ENCODE measurements at places on chromosomes 13 and 19.

DNA sequence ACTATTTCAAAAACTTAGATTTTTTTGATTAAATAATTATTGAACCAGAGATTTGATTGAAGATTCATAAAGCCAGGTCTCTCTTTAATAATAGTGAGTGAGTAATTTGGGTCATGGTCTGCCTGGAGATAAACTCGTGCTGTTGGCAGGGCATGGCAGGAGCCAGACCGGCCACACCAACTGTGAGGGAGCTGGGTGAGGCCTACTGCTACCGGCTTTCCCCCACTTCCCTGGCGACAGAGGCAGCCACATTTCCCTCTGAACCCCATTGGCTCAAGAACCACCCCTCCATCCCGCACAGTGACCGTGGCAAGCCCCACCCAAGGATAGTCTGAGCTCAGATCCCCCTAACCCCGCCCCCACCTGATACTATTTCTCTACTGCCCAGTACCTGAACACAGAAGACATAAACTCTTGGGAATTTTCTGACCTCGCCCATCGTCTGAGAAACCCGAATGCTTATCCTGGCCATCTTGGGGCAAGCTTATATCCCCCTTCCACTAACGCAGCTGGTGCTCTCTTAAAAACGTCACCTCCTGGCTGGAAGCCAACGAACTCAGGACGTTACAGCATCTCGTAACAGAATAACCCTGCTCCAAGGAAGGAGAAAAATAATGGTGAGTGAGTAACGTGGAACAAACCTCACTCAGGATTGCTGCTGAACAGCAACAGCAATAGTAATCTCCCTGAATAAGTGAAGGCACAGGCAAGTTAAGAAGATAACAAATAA is 627.6 kb upstream of the PCDH9 start:
- no peak for DNase-seq

- DNase-seq, result no peak
Measured at GRCh38 chr13:111394211-111394922, 73.9 kb downstream of the TEX29 start.

GRCh38 chr13:50609011-50609410 is 234.5 kb downstream of the DLEU7 start:
- DNase-seq, result no peak

- DNase-seq, result peak; percentile 81
Measured at GRCh38 chr19:2051773-2052704, 995 bp upstream of the MKNK2 start.

DNA sequence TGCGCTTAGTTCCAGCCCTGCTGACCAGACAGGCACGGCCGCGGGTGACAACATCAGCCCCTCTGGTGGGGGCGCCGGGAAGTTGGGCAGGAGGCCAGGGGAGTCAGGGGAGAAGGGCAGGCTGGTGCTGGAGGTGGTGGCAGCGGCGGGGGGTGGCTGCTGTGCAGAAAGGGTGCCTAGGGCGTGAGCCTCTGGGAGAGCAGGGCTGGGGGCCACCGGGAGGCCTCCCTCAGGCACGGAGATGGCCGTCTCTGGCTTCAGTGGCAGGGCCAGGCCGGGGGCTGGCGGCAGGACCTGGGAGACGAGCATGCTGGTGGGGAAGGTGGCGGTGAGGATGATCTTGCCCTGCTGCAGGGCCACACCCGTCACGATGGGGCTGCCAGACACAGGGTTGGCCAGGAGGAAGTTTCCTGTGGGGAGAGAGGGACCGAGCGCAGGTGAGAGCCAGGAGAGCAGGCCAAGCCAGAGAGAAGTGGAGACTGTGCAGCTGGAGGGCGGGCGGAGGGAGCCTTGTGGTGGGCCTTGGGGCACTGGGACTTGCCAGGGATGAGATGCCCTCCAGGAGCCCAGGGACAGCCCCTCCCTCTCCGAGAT is 3.3 kb downstream of the SIX5 start:
- no peak for DNase-seq

DNA sequence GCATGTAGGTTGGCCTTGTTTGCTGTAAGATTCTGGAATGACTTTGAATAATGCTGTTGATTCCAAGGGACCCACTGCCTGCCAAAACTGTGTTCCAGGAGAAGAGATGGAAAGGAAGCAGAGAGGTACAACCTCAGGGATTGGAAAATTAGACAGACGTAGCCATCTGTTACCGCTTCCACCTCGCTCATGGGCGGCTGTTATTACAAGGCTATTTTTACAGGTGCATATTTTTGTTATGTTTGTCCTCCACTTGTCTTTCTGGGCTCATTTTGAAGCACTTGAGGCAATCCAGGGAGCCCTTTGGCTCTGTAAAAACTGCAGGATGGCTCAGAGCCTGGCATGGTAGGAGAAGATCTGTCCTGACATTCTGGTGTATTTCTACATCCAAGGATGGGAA is 276.4 kb upstream of the TMTC4 start:
- no peak for DNase-seq

DNA sequence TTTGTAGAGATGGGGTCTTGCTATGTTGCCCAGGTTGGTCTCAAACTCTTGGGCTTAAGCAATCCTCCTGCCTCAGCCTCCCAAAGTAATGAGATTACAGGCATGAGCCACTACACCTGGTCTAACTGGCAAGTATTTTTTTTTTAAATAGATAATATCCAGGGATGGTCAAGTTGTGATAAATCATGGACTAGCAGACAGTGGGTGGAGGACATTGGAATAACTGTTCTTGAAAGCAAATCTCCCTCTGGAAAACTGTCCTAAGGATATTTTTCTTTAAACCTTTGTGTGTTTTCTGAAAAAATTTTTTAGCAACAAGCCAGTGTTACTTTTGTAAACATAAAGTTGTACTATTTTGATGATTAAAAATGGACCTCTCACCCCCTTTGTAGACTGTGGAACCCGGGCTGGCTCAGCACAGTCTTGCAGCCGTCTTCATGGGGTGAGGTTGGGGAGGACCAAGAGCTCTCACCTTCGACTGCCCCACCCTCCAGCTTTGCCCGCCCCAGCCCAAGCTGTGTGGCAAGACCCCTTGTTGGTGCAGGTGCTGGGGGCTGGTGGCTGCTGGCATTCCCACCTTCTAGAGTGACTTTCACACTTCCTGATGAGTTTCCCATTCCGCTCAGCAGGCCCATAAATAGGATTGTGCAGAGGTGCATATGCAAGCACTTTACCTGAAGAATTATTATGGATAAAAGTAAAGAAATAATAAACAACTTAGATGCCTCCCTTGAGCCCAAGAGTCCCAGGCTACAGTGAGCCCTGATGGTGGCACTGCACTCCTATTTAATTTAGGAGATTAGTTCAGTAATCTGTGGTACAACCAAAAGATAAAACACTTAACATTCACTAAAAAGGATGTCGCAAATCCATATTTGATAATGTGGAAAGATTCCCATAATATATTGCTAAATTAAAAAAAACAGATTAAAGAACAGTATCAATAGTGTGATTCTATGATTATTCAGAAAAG is 107.3 kb downstream of the GADD45B start:
- no peak for DNase-seq

All from cardiac fibroblast (primary cell).